Fibroblast of skin of left quadriceps (primary cell): ENCODE measurements at places on chromosomes 4 and X.

DNA sequence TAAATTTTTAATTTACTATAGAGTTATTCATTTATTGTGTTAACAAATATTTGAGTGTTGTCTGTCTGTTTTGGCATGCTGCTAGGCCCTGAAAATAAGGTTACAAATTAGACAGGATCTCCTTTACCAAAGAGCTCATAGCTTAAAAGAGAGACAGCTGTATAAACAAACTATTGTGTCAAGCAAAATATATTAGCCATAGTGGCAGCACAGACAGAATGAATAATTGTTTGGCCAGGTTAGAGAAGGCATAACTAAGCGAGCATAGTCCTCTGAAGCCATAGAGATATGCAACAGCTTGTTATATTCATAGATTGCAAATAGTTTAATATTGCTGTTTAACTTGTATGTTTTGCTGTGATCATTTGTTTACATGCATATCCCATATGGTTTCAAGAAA is 66.7 kb upstream of the NDUFC1 start:
- no peak for DNase-seq

- DNase-seq = no peak
Measured at GRCh38 chrX:23907111-23907497, 634 bp downstream of the APOO start.

DNA sequence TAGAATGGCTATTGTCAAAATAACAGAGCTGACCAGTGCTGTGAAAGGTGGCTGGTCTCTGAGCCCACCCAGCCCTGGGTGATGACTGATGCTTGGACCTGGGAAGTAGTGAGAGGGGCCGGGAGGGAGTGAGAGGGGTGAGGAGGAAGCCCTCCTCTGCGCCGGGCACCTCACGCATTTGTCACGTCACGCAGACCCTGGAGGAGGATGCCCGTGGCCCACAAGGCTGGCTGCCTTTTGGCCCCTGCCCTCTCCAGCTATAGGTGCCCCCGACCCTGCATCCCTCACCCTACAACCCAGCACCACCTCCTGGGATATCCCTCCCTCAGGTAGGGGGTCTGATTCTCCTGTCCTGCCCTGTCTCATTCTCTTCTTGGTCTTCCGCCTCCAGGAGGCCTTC is 207.4 kb downstream of the AFAP1 start:
- no peak for DNase-seq

DNA sequence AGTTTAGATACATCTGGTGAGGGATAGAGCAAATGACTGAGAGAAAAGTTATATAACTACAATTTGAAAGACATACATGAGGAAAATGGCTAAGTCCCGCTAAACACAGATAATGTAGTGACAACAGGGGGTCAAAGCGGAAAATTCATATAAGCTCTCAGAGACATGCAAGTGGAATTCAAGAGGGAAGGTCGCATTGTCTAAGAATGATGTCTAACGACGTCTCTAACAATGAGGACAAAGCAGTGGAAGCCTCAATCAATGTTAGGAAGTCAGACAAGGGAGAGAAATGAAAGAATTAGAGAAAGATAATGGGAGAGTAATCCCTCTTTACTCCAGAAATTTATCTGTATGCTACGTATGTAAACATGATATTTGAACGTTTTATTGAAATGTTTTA is 113.4 kb downstream of the ANTXR2 start:
- DNase-seq = no peak

GRCh38 chr4:44448521-44449461 is at the start of gene KCTD8:
KCTD8 (minus strand) TSS chr4:44448809.
- peak; percentile 23 for DNase-seq

DNA sequence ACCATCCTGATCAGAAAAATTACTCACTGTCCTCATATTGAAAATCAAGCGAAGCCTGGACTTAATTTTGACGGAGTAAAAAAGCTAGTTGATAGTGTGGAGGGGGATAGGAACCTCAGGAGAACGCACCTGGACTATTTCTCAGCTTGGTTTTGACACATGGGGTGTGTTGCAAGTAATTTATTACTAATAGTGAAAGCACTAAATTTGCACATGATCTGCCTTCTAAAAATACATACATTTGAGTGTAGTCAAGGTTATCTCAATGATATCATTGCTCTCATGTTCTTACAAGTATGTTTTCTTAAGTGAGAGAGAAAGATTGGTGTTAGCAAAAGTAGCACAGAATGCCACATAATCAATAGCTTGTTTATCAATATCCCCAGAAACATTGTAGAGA is 29.5 kb downstream of the LRIT3 start:
- DNase-seq = no peak

DNA sequence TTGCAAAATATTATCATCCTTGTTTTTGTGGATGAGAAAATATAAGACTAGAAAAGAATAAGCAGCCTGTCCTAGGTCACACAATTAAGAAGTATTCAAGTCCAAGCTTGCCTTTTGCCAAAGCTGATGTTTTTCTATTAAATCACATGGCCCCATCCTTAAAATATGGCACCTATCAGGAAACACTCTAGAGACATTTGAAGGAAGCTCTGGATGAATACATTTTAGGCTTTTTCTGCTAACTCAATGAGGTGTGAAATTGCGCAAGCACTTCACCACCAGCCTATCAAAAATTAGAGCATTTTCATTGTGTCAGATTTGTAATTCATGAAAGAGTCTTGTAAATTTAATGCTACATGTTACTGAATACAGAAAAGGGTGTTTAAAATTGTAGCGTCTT is 251.1 kb upstream of the MAD2L1 start:
- no peak for DNase-seq

DNA sequence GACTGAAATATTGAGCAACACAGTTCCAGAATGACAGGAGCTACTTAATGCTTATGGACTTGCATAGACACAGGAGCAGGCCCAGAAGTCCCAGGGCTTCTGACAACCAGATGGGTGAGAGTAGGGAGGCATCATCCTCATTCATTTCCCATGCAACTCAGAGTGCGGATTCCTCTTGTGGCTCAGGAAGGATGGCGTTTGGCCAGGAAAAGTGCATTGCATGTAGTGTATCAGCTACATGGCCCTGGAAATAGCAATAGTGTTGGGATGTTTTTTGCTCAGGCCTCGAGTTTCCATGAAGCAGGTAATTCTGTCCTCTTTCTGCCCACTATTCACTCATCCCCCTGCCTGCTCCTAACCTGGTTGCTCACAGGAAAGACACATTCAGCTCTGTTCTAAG is 136.6 kb downstream of the PDGFRA start:
- no peak for DNase-seq

- DNase-seq = no peak
Measured at GRCh38 chrX:71216485-71216884, 6.5 kb upstream of the GJB1 start.

GRCh38 chrX:42751573-42751972 is 26.4 kb downstream of the PPP1R2C start:
- DNase-seq = no peak

DNA sequence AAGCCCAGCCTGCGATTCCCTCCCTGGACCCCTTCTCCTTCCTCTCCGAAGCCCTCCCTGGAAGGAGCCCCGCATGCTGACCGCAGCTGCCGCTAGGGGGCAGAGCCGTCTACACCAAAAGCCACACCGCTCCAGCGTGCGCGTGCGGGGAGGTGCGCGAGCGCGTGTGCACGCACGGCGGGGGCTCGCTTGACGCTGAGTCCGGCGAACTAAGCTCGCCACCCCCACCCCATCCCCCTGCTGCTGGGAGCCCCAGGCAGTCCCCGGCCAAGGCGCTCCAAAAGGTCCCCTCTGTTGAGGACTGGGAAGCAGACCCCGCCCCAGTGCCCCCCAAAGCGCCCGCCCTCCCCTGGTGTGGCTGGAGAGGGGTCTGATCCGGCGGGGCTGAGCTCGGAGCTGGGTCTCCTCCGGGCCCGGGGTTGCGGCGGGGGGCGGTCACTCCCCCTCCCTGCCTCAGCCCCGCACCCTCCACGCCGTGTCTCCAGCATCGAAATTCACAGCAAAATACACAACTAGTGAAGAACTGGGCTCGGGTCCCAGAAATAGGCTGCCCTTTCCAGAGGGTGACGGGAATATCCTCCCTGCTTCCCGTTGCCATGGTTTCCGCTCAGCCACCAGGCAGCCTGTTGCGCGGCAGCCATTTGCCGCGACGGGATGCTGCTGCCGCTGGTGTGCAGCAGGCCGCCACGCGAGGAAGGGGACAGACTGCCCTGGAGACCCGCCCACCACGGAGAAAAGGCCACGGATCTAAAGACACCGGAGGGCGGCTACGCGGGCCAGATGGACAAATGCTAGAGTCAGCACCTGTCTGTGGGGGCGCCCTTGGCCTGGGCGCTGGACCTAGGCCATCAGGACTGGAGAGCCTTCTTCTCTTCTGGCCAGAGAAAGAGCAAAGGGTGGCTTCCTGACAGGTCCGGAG is 11.2 kb upstream of the CCNQ start:
- DNase-seq = peak; percentile 51

DNA sequence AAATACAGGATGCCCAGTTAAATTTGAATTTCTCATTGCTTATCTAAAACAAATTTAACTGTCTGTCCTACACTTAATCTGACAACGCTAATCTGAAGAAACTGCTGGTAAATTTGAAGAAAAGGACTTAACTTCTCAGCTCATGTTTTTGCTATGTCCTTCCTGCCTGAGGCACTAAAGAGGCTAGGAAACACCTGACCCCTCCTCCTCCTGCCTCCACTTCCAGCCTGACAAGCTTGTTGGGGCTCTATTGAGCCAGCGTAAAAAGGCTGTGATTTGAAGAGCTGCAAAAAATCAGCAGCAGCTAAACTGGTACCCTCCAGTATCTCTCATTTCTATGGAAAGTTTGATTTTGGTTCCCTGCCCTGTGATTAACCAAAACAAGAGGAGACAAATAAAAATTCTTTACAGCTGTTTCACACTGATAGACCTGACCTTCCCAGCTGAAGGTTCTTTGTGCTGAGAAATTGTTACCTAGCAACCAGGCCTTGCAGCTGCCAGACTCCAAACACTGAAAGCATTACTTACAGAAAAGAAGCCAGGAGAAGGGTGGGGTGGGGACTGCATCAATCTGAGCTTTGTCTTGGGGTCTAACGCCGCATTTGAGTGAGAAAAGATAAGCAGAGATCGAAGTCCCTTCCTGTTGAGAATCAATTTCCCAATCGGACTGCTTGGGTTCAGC is 35.0 kb downstream of the DCX start:
- DNase-seq = no peak

GRCh38 chr4:145618210-145618931 is 814 bp upstream of the MMAA start:
- no peak for DNase-seq

DNA sequence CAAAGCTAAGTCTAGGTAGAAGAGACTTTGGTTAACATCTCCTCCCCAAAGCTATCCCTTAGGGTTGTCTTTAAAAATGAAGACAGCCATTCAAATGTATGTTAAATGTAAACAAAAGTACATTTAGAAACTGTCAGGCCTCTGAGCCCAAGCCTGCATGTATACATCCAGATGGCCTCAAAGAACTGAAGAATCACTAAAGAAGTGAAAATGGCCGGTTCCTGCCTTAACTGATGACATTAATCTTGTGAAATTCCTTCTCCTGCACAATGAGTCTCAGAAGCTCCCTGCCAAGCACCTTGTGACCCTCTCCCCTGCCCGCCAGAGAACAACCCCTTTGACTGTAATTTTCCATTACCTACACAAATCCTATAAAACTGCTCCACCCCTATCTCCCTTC is 377.9 kb downstream of the FAM133A start:
- no peak for DNase-seq

DNA sequence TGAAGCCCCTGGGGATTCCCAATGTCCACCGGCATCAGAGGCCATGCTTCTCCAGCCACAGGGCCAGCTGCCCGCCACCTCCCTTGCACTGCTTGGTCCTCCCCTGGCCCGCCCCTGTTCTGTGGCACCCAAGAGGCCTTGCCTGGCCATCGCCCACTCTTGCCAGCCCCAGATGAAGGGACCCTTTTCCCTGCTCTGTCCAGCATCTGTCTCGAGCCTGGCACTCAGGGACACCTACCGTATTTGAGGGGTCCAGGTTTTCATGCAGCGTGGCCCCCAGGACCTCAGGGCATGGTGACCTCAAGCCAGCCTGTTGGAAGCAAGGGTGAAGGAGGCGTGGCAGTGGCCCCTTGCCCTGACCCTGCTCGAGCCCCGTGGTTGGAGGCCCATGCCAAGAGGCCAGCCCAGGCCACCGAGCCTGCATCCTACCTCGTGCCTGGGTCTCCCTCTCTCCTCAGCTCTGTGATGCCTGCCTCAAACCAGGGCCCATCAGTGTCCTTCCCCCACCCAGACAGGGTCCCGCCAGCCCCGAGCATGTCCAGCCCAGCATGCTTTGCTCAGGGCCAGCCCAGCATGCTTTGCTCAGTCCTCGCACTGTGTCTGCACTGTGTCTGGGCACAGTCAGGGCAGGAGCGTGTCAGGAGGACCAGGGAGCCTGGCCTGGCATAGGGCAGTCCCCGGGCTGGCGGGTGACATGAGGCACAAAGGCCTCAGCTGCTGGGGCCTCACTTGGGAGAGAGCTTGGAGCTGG is 14.3 kb upstream of the FGFR3 start:
- no peak for DNase-seq

- no peak for DNase-seq
Measured at GRCh38 chr4:82811838-82812341, 13.3 kb upstream of the SCD5 start.

- no peak for DNase-seq
Measured at GRCh38 chrX:19599253-19599652, 83.9 kb upstream of the MAP3K15 start.

DNA sequence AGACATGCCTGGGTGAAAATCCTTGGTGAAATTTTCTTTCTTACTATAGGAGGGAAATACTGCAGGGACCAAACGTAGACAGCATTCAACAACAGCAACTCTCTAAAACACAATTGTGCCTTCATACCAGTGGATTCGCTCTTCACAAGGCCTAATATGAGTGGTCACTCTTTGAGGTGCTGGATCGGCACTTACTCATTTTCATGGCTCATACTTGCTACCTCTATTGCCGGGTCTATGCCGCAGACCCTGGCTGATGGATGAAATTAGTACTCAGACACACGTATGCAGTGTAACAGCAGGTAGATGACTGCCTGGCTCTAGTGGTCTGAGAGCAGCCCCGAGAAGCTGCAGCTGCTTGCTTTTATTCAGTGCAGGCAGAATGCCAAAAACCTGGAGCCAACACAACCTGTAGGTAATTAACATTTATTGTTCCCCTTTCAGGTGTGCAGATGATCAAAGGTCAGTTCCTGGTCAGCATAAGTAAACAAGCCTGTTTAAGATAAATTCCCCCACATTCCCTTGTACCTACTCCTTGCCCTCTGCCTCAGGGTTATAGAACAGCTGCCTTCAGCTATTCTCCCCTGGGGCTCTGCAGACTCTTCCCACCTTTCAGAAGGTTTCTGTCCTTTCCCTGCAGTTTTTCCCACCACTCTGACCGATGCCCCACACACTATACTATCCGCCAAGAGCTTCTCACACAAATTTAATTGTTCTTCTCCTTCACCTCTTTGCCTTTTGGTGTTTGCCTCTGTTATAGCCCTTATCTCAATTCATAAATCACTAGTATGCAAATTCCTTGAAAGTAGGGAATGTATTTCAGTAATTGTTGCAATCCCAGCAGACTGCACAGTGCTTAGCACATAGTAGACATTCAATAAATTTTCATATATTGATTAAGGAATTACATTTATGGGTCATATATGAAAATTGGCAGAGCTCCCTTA is 210.0 kb downstream of the SPANXN3 start:
- no peak for DNase-seq

GRCh38 chr4:72448231-72448630 is 120.8 kb downstream of the ADAMTS3 start:
- DNase-seq = no peak
